ENCODE measurements at places on chromosomes 3 and 15. TPM values are rescaled to one million over a fixed set of nuclear protein-coding genes. Genes with fewer than 3 reads are reported as not detected.

- DNase-seq: no peak
- no peak overlapping the region for H3K27ac ChIP-seq
- H3K27me3 ChIP-seq: no peaks in the 10 kb centered on the region
- no peaks in the 10 kb centered on the region for H3K4me1 ChIP-seq
Measured at GRCh38 chr3:38253704-38254103, 11.9 kb upstream of the SLC22A13 start.

DNA sequence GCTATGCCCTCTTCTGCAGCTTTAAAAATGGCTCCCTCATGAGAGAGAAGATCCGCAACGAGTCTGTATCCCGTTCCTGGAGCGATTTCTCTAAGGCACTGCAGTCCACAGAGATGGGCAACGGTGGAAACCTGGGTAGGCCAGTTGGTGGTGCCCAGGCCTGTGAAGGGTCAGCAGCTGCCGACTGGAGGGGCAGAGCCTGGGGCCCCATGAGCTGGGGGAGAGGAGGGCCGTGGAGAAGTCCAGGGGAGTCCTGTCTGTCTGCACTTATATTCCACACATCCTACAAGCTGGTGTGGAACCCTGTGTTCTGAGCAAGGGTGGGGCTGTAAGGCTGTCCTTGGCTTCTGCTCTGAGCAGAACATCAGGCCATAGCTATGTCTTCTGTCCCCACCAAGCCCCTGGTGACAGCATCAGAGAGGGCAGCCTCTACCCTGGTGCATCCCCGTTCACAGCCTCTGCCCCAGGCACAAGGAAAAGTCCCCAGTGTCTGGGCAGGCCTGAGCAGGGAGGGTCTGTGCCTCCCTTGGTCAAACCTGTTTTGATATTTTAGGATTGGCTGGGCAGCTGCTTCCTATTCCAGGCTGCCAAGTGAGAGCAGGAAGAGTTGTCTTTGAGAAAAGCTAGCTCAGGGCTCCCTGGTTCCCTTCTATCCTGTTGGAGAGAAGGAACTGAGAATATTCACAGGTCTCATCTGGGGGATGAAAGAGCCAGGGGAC is 29.7 kb downstream of the XYLB start:
- H3K4me3 ChIP-seq: no peak overlapping the region
- H3K27me3 ChIP-seq: no peaks in the 10 kb centered on the region
- H3K36me3 ChIP-seq: no peaks in the 10 kb centered on the region
- no peak for DNase-seq
- H3K4me1 ChIP-seq: no peaks in the 10 kb centered on the region
- H3K27ac ChIP-seq: no peak overlapping the region

DNA sequence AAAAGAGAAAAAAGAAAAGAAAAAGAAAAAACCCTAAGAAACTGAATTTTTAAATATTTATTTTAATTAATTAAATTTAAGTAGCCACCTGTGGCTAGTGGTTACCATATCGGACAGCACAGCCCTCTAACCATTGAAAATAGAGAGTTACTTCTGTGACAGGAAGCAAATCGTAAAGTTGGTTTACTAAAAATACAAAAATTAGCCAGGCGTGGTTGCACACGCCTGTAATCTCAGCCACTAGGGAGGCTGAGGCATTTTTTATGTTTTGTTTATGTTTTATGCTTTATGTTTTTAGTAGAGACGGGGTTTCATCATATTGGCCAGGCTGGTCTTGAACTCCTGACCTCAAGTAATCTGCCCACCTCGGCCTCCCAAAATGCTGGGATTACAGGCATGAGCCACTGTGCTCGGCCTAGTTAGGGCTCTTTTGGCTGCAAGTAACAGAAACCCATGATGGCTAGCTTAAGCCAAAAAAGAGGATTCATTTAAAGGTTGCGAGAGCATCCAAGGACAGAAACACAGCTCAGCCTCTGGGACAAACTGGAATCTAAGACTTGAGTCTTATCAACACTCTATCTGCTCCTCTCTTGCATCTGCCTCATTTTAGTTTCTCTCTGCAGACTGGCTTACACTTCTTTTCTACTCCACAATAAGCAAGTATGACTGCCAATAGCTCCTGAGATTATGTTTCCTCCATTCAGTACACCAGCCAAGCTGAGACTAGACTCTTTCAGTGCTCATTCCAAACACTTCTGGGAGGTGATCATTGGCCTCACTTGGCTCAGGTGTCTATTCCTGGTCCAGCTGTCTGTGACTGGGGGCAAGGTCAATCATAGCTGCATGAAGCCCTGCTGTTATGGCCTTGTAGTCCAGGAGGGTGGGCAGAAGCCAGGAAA is 6.8 kb upstream of the SKIL start:
- H3K4me1 ChIP-seq: no peaks in the 10 kb centered on the region
- H3K27me3 ChIP-seq: no peaks in the 10 kb centered on the region
- peak; percentile 22 for DNase-seq
- no peak overlapping the region for H3K27ac ChIP-seq
- H3K4me3 ChIP-seq: no peak overlapping the region
- no peaks in the 10 kb centered on the region for H3K36me3 ChIP-seq

- no peaks in the 10 kb centered on the region for H3K4me1 ChIP-seq
- no peak overlapping the region for H3K4me3 ChIP-seq
- no peak for DNase-seq
- no peaks in the 10 kb centered on the region for H3K36me3 ChIP-seq
- H3K27me3 ChIP-seq: no peaks in the 10 kb centered on the region
- H3K27ac ChIP-seq: no peak overlapping the region
Measured at GRCh38 chr15:37061996-37062395, 38.4 kb downstream of the MEIS2 start.

CAPN3 gene
- total RNA-seq: 5.9 TPM

DNA sequence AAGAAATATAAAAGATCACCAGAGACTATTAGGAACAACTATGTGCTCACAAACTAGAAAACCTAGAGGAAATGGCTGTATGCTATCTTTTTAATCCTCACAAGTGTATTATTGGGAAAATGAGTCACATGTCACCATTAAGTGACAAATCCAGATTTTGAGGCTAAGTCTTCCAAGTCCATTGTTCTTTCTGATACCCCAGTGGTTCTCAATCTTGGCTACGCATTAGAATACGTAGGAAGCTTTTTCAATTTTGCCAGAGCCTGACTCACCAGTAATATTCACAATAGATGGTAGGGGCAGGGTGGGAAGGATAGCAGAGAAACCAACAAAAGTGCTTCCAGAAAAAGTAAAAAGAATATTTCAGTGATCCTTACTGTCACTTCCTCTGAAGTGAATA is 117.0 kb downstream of the FILIP1L start:
- H3K4me3 ChIP-seq: no peak overlapping the region
- no peak overlapping the region for H3K27ac ChIP-seq
- H3K4me1 ChIP-seq: no peaks in the 10 kb centered on the region
- no peaks in the 10 kb centered on the region for H3K36me3 ChIP-seq
- no peak for DNase-seq

DNA sequence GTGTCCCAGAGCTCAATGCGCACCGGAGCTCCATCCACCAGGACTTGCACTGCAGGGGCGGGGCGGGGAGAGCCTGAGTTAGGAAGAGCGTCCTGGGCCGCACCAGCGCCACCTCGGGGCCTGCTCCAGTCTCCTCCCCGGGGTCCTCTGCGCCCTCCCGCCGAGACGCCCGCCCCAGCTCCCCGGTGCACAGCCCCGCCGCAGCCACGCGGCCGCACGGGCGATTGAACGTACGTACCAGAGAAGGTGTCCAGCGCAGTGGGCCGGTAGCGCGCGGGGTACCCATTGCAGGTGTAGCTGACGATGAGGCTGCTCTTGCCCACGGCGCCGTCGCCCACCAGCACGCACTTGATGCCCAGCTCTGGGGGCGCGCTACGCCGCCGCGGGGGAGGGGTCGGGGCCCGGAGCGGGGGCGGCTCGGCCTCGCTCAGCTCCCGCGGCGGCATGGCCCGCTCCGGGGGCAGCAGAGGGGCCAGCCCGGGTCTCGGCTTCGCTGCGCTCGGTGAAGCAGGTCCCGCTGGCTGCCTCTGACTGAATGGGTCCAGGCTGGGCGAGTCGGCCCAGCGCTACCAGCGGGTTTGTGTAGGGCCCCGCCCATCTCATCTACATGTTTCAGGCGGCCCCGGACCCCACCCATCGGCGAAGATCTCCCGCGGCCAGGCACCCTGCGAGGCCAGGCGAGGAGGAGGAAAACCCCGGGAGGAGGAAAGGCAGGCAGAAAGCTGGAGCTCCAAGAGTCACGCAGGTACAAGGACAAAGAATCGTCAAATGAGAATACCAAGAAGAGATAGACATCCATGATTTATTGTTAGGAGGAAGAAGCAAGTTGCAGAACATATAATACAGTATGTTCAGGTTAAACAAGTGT is at the start of gene RHOV:
TSS of gene RHOV (minus strand) at position 541 of the 868 bp plus-strand sequence. CDS start at position 446, 95 bp downstream.
- no peaks in the 10 kb centered on the region for H3K36me3 ChIP-seq
- no peaks in the 10 kb centered on the region for H3K27me3 ChIP-seq
- H3K27ac ChIP-seq: no peak within 1 kb of the TSS
- DNase-seq: no peak

GRCh38 chr3:148737104-148737530 is 39.4 kb downstream of the AGTR1 start:
- no peaks in the 10 kb centered on the region for H3K27me3 ChIP-seq
- H3K27ac ChIP-seq: no peak overlapping the region
- no peaks in the 10 kb centered on the region for H3K4me1 ChIP-seq

DNA sequence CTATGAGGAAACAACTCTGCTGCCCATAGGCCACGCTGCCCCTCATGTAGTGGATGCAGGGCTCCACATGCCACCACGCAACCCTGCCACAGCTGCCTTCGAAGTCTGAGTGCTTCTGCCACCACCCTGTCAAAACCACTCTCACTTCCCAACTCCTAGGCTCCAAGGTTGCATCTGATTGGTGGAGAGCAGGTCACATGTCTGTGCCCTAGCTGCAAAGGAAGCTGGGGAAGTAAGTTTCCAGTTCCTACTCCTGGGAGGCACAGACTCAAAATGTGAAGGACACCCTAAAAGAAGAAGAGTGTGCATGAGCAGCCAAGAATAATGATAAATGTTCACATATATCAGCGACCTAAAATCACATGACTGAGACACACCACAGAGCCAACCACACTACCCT is 31.9 kb upstream of the TICRR start:
- no peaks in the 10 kb centered on the region for H3K4me1 ChIP-seq
- H3K36me3 ChIP-seq: no peaks in the 10 kb centered on the region
- no peaks in the 10 kb centered on the region for H3K27me3 ChIP-seq
- no peak overlapping the region for H3K27ac ChIP-seq
- no peak for DNase-seq

- H3K36me3 ChIP-seq: no peaks in the 10 kb centered on the region
- H3K27ac ChIP-seq: no peak overlapping the region
- H3K27me3 ChIP-seq: no peaks in the 10 kb centered on the region
- peaks cover 10% of the 10 kb centered on the region for H3K4me1 ChIP-seq
- H3K4me3 ChIP-seq: no peak overlapping the region
Measured at GRCh38 chr15:25678500-25678855, 184.6 kb downstream of the ATP10A start.

DNA sequence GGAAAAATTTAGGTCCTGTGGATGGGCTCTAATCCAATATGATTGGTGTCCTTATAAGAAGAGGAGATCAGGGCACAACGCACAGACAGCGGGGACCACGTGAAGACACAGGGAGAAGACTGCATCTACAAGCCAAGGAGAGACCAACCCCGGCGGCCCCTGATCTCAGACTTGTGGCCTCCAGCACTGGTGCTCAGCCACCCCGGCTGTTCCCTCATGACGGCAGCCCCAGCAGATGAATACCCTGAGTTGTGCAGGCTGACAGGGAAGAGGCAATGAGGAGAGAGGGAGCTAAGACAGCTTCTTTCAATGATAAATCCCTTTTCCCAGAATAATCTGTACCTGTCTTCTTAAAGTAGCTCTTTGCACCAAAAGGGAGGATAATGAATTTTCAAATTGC is 33.3 kb upstream of the CGNL1 start:
- H3K27ac ChIP-seq: no peak overlapping the region
- no peaks in the 10 kb centered on the region for H3K36me3 ChIP-seq
- no peaks in the 10 kb centered on the region for H3K4me1 ChIP-seq
- no peak for DNase-seq

GAP43 gene
- total RNA-seq: not detected

PTH1R gene
- total RNA-seq: 13.2 TPM

RBPMS2 gene
- 4.9 TPM for total RNA-seq

CCR4 gene
- not detected for total RNA-seq

All from uterus (tissue), 4 donors.